Vagina (tissue), 2 donors: ENCODE measurements at places on chromosomes 6 and 20.

- H3K4me3 ChIP-seq = no peak overlapping the region
- peak overlapping the region; percentile 69 for H3K27ac ChIP-seq
- H3K27me3 ChIP-seq = no peaks in the 10 kb centered on the region
- DNase-seq = no peak
- H3K36me3 ChIP-seq = no peaks in the 10 kb centered on the region
- peaks cover 46% of the 10 kb centered on the region for H3K4me1 ChIP-seq
Measured at GRCh38 chr20:4813863-4814695, 92.4 kb downstream of the PRND start.

- peaks cover 70% of the 10 kb centered on the region for H3K36me3 ChIP-seq
- H3K27me3 ChIP-seq = no peaks in the 10 kb centered on the region
- no peak for DNase-seq
- H3K27ac ChIP-seq = no peak overlapping the region
- peaks cover 3% of the 10 kb centered on the region for H3K4me1 ChIP-seq
- H3K4me3 ChIP-seq = no peak overlapping the region
Measured at GRCh38 chr6:44410363-44410762, 22.9 kb downstream of the CDC5L start.

- H3K4me3 ChIP-seq = no peak overlapping the region
- no peaks in the 10 kb centered on the region for H3K36me3 ChIP-seq
- no peak for DNase-seq
Measured at GRCh38 chr6:112485827-112486212, 138.7 kb downstream of the RFPL4B start.

- no peak overlapping the region for H3K4me3 ChIP-seq
- no peak for DNase-seq
- H3K4me1 ChIP-seq = no peaks in the 10 kb centered on the region
- no peaks in the 10 kb centered on the region for H3K36me3 ChIP-seq
Measured at GRCh38 chr20:12723811-12724210, 285.0 kb upstream of the SPTLC3 start.

DNA sequence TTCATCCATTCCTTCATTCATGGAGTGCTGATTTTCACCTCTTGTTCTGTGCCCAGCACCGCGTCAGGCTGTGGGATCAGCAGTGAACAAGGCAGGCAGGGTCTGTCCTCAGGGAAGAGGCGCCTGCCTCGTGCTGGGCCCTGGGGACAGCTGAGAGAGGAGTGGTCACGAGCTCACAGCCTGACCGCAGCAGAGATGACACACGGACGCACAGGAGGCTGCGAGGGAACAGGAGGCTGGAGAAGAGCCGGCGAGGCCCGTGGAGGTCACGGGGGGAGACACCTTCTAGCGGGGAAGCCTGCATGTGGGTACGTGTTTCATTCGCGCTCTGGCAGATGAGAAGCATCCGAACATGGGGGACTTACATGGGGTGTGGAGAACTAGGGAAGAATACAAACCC is 27.5 kb downstream of the PXDC1 start:
- H3K4me1 ChIP-seq = peaks cover 32% of the 10 kb centered on the region
- no peaks in the 10 kb centered on the region for H3K36me3 ChIP-seq
- no peak overlapping the region for H3K27ac ChIP-seq
- no peaks in the 10 kb centered on the region for H3K27me3 ChIP-seq
- DNase-seq = no peak

- H3K36me3 ChIP-seq = no peaks in the 10 kb centered on the region
- H3K27me3 ChIP-seq = peaks cover 4% of the 10 kb centered on the region
- DNase-seq = no peak
- H3K4me3 ChIP-seq = no peak overlapping the region
- peaks cover 12% of the 10 kb centered on the region for H3K4me1 ChIP-seq
Measured at GRCh38 chr20:51223183-51223720, 200.3 kb upstream of the KCNG1 start.

DNA sequence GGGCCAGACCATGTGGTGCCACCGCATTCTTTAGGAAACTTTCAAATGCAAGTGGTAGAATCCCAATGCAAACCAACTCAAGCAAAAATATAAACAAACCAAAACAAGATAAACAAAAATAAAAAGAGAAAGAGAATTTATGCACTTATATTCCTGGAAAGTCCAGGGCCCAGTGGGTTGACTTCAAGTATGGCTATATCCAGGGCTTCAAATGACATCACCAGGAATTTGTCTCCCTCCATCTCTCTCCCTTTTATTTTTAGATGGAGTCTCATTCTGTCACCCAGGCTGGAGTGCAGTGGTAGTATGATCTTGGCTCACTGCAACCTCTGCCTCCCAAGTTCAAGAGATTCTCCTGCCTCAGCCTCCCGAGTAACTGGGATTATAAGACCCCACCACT is 56.1 kb upstream of the PNRC1 start:
- H3K4me1 ChIP-seq = peaks cover 44% of the 10 kb centered on the region
- H3K27me3 ChIP-seq = no peaks in the 10 kb centered on the region
- no peak overlapping the region for H3K4me3 ChIP-seq
- no peak for DNase-seq
- H3K27ac ChIP-seq = peak overlapping the region; percentile 51
- H3K36me3 ChIP-seq = no peaks in the 10 kb centered on the region

DNA sequence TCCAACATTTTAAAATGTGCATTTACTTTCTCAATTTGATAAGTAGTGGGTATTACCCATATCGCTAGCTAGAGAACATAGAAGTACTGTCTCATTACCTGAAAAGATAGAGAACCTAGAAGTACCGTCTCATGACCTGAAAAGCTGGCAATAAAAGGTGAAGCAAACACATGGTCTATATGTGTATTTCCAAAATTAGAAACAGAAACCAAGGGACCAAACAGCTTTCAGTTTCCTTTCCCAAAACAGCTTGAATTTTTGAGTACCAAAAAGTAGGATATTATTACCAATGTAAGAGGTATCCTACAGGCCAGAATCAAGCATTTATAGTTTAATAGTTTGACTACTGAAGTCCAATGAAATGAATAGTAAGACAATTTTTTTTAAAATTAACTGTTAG is 77.2 kb downstream of the KIF13A start:
- no peaks in the 10 kb centered on the region for H3K36me3 ChIP-seq
- no peak overlapping the region for H3K4me3 ChIP-seq

DNA sequence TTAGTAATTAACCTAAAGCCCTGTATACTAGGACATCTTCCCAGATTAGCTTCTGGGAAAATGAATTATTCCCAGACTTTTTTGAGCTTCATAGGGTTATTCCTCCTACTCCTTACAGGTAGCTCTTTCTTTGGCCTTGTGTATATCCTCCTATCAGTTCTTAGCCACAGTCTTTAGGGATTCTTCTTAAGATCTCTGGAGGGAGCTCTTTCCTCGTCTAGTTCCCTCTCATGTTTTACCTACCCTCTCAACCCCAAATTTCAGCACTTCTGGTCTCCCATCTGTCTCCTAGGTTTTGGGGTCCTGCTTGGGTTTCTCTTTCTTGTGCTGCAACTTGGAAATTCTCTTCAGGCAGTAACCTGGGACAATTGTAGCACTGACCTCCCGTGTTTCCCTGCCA is 46.4 kb upstream of the SLC35B3 start:
- no peaks in the 10 kb centered on the region for H3K27me3 ChIP-seq
- no peaks in the 10 kb centered on the region for H3K4me1 ChIP-seq
- no peak overlapping the region for H3K27ac ChIP-seq
- no peak for DNase-seq
- no peaks in the 10 kb centered on the region for H3K36me3 ChIP-seq

GRCh38 chr20:17568972-17569521 is 828 bp upstream of the DSTN start:
- H3K4me3 ChIP-seq = peak overlapping the region; percentile 94
- H3K4me1 ChIP-seq = peaks cover 46% of the 10 kb centered on the region
- no peak for DNase-seq
- no peaks in the 10 kb centered on the region for H3K27me3 ChIP-seq
- H3K27ac ChIP-seq = peak overlapping the region; percentile 99

DNA sequence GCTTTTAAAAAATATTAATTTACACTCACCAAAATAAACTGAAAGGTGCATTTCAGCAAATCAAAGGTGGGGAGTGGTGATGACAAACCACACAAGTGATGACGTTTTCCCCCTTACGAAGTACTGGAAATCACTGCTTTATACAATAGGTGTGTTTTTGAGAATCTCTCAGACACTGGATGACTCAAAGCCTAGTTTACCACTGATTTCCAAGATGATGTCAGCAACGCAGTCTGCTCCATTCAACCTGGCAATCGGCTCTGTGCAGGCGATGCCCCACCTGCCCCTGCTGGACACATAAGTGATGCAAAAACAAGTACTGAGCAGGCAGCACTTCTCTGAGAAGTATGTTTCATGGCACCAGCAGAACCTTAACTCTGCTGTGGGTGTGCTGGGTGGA is 114.4 kb downstream of the SOD2 start:
- H3K4me1 ChIP-seq = peaks cover 10% of the 10 kb centered on the region
- no peak overlapping the region for H3K4me3 ChIP-seq
- H3K27ac ChIP-seq = no peak overlapping the region
- H3K27me3 ChIP-seq = no peaks in the 10 kb centered on the region
- no peaks in the 10 kb centered on the region for H3K36me3 ChIP-seq
- DNase-seq = no peak
